Activated B cell treated with CpG ODN at 0.5 μM for 24 hours (primary cell): ENCODE measurements at places on chromosomes 6 and 20.

DNA sequence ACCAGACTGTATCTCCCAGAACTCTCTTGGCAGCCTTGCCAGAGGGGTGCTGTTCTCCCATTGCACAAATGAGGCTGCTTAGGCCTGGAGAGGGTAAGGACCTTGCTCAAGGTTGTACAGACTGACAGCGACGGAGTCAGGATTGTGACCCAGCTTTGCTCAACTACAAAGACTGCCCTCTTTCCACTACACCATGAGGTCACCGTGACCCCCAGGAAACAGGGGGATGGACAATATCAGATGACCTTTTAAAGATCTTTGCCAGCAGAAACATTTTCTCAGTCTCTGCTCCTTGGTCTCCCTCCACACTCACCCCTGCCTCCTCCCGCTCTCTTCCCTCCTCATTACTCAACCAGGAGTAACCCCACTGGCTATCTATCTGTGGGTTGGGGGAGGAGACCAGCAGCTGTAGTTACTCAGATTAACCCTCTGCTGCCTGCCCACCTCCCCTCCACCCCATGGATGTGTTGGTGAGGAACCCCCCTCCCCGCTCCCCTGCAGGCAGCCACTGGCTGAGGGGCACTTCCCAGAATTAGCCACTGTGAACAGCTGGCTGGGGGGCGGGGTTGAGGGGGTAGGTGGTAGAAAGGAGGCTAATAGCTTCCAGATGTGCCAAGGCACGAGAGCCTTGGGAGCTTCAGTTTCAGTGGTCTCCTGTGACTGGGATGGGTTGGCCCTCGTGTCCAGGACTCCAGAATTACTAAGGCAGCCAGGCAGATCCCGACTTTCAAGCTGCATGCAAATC lies 26.9 kb upstream of the MRPS18A start:
- peak; percentile 65 for DNase-seq

- DNase-seq, result no peak
Observed at GRCh38 chr6:32685603-32686002, 19.1 kb upstream of the HLA-DQB1 start.

- no peak for DNase-seq
Observed at GRCh38 chr6:31287619-31288018, 15.7 kb upstream of the HLA-C start.

GRCh38 chr6:152301021-152301764 lies 336.0 kb downstream of the SYNE1 start:
- no peak for DNase-seq

DNA sequence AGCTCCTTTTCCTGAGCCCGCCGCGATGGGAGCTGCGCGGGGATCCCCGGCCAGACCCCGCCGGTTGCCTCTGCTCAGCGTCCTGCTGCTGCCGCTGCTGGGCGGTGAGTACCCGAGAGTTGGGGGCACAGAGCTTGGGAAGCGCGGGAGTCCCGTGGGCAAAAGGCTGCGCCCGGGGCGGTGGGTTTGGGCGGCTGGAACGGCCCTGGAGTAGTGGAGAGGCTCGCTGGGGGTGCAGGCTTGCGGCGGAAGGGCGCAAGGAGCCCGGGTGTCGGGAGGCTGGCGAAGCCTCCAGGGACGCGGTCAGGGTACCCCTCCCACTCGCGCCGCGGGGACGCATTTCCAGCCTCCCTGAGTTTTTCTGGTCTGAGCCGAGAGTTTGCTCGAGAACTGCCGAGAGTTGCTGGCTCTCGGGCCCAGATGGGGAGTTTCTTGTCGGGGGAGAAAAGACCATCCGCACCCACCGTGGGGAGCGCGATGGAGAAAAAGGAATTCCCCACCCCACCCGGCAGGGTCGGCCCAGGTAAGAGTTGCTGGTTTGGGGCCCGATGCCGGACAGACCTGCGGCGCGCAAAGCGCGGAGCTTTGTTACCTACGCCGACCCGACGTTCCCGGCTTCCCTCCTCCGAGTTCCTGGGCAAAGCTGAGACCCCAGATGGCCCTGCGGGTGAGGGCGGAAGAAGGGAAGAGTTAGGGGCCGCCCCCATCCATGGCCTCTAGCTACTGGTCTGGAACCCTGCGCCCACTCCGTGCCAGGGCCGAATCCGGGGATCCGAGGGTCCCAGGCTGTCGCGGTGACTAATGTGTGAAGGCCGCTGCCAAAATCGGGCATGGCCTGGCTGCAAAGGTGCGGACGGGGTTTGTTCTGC lies 584 bp downstream of the PTK7 start:
- no peak for DNase-seq

- DNase-seq, result no peak
Observed at GRCh38 chr20:5657876-5658200, 92.4 kb upstream of the SHLD1 start.
